GM23338 (cell line): ENCODE measurements at places on chromosomes 4 and X. TPM values are rescaled to one million over a fixed set of nuclear protein-coding genes. Genes with fewer than 3 reads are reported as not detected.

Gene CXCL1
- 1.6 and 1.9 TPM in 2 replicates for total RNA-seq

Gene CXCL11
- total RNA-seq = 0.23 and 1.9 TPM in 2 replicates

Gene FAT4
- total RNA-seq = 6.1 and 6.8 TPM in 2 replicates

Gene SMIM31
- not detected in 2 replicates for total RNA-seq

Gene RAB39B
- 11.1 and 11.3 TPM in 2 replicates for total RNA-seq

Gene ENAM
- not detected in 2 replicates for total RNA-seq

Gene LAP3
- total RNA-seq = 46.4 and 63.6 TPM in 2 replicates

Gene SSX1
- not detected in 2 replicates for total RNA-seq

Gene EVC2
- total RNA-seq = 6.8 and 11.5 TPM in 2 replicates

Gene SMC1A
- 43.5 and 63.3 TPM in 2 replicates for total RNA-seq

DNA sequence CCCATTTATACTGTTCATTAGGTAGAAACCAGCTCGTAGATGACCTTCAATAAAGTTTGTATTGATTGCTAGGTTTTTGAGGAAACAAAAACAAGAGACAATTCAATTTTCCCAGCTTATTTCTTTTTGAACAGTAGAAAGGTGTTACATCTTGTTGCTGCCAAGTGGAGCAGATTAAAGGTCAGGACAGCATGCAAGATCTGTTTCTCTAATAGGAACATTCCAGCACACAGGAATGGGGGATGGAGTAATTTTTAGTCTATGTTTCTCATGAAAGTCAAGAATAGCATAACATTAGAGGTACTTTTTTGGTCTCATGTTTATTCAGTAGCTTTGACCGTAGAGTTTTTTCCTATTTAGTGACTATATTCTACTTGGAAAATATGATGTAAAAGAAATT is 132.4 kb downstream of the IL1RAPL1 start:
- H3K27me3 ChIP-seq = no peaks in the 10 kb centered on the region
- H3K4me1 ChIP-seq = no peaks in the 10 kb centered on the region
- no peaks in the 10 kb centered on the region for H3K36me3 ChIP-seq
- no peak overlapping the region for H3K27ac ChIP-seq

DNA sequence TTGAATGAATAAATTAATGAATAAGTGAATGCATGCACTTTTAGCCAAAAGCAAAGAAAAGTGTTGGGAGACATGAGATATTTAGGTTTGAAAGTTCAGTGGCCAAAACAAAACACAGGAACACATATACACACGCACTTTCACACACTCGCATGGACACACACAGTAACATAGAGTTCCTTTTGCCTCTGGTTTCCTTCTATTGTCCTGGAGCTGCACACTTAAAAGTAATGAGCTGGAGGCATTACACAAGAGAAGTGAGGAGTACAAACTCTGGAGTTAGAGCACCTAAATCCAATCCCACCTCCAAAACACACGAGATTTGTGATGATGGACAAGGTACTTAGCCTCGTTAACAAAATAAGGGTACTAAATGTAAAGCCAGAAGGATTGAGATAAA is 18.7 kb downstream of the PPA2 start:
- H3K27ac ChIP-seq = no peak overlapping the region
- no peak for DNase-seq
- H3K4me3 ChIP-seq = no peak overlapping the region
- H3K4me1 ChIP-seq = 0 out of 2 replicates have a peak, but pooled peaks cover 6% of the 10 kb centered on the region
- H3K27me3 ChIP-seq = no peaks in the 10 kb centered on the region
- no peaks in the 10 kb centered on the region; the same call in 1 of the 2 replicates for H3K36me3 ChIP-seq

GRCh38 chrX:133859860-133860259 is 125.5 kb downstream of the GPC3 start:
- DNase-seq = no peak
- H3K4me3 ChIP-seq = no peak overlapping the region
- no peaks in the 10 kb centered on the region for H3K4me1 ChIP-seq
- H3K27me3 ChIP-seq = no peaks in the 10 kb centered on the region

- no peak for DNase-seq
- H3K27ac ChIP-seq = no peak overlapping the region
- peaks cover 26% of the 10 kb centered on the region for H3K4me1 ChIP-seq
- no peaks in the 10 kb centered on the region for H3K27me3 ChIP-seq
Observed at GRCh38 chr4:23878246-23878891, 11.5 kb downstream of the PPARGC1A start.

DNA sequence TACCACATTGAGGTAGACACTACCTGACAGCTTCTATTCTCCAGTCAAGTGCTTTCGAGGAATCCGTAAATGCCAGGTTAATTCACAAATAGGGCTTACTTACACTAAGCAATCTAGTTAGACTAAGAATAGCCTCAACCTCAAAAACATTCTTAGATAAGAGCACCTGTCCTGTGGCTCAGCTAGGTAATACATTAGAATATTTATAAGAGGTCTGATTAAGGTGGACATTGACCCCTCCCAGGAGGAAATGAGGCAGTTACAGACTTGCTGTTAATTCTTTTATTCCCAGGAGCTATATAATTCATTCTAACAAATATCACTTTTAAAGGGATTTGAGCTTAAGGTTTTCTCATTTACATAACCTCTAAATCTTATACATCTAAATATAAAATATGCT is 758.1 kb downstream of the GRID2 start:
- H3K27ac ChIP-seq = peak overlapping the region; percentile 17; the same call in 1 of the 2 replicates
- H3K27me3 ChIP-seq = no peaks in the 10 kb centered on the region
- H3K4me1 ChIP-seq = peaks cover 10% of the 10 kb centered on the region; the same call in 1 of the 2 replicates
- DNase-seq = peak; percentile 26

DNA sequence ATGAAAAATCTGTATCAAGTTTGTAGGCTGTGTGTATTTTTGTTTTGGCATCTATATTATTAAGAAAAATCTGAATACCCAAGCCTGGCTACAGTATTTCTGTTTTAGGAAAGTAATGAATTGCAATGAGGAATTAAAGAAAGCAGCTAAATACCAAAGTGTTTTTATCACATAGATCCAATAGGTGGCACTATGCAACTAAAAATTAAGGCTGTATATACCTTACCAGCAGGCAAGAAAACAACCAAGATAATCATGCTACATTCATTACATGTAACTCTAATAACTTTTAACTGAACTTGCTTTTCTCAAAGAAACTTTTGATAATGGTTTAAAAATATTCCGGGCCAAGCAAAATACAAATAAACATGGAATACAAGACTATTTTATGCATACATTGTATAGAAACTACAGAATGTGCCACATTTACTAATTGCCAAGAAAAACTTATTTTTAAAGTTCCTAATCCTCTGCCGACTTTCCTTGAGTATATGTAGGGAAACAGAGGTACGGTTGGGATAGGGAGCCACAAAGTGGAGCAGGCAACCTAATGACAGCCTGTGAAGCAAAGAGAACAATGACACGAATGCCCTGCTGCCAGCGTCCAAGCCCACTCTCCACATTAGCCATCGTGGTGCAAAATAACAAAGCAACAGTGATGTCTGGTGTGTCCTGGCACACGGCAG is 63.7 kb downstream of the SEC24D start:
- peaks cover 9% of the 10 kb centered on the region for H3K36me3 ChIP-seq
- peak; percentile 69 for DNase-seq
- no peaks in the 10 kb centered on the region for H3K27me3 ChIP-seq
- peaks cover 19% of the 10 kb centered on the region for H3K4me1 ChIP-seq

GRCh38 chr4:75662626-75663025 is 10.6 kb downstream of the G3BP2 start:
- peaks cover 30% of the 10 kb centered on the region; the same call in 1 of the 2 replicates for H3K36me3 ChIP-seq
- no peak for DNase-seq
- H3K4me1 ChIP-seq = peaks cover 26% of the 10 kb centered on the region

DNA sequence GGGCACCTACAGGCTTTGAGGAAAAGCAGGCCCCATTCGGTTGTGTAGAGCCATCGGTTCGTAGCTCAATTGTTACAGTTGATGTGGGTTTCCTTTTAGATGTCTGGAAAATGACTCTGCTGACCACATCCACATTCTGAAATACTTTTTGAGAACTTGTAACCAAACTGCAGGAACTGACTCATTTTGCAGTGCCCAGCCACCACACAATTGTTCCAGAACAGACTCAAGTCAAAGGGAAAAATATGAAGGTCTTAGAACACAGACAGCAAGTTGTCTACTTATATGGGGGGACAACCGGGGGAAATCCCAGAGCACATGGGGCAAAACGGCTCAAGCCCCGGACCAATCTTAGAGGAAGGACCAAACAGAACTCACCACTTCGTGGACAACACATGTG is 557.6 kb upstream of the DIPK2B start:
- H3K36me3 ChIP-seq = no peaks in the 10 kb centered on the region
- H3K4me3 ChIP-seq = no peak overlapping the region
- DNase-seq = no peak
- no peak overlapping the region for H3K27ac ChIP-seq

DNA sequence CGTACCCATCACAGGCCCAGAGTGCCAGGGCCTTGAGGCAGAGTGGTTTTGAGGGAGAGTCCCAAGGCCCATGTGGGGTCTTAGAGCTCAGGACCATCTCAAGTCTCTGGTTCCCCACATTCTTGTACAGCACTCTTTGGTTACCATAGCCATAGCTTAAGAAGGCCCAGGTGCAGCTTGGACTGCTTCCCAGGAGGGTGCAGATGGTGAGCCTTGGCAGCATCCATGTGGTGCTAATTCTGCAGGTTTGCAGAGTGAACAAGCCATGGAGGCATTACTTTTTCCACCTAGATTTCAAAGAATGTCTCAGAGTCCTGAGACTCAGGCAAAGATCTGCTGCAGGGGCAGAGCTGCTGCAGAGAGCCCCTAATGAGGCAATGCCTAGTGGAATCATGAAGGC is 171.7 kb downstream of the STK32B start:
- H3K4me1 ChIP-seq = peaks cover 9% of the 10 kb centered on the region
- DNase-seq = no peak
- H3K4me3 ChIP-seq = no peak overlapping the region
- H3K27ac ChIP-seq = no peak overlapping the region
- peaks cover 3% of the 10 kb centered on the region; the same call in 1 of the 2 replicates for H3K36me3 ChIP-seq
- no peaks in the 10 kb centered on the region for H3K27me3 ChIP-seq

DNA sequence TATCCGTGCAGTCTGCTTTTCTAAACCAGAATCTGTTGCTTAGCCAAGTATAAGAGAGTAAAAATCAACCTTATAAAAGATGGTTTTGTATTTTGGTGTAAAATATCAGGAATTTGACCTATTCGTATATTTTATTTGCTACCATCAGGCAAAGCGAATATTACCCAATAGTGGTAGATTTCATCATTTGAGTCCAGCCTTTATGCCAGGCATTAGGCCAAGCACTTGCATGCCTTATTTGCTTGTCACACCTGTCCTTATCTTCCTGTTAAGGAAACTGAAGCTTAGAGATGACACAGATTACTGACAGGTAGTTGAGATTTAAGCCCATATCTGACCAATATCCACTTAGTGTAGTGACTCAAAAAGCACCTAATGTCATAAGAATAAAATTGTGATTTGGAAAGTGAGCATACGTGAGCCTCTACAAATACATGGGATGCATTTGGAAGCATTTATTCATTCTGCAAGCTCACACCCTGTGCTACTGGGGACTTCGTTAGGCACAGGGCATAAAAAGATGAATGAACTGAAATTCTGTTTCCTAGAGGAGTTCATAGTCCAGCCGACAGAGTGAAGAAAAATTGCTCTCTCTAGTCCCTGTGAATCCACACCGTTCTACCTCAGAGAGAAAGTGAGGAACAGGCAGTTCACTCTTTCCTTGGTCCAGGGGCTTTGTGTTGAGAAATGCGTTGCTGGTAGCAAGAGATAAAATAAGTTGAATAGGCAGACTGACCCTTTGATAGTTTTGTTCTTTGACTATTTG is 2.3 kb upstream of the RNF212 start:
- no peaks in the 10 kb centered on the region for H3K36me3 ChIP-seq
- no peak for DNase-seq
- H3K4me3 ChIP-seq = no peak overlapping the region
- no peak overlapping the region for H3K27ac ChIP-seq
- H3K27me3 ChIP-seq = peaks cover 22% of the 10 kb centered on the region; the same call in 1 of the 2 replicates

DNA sequence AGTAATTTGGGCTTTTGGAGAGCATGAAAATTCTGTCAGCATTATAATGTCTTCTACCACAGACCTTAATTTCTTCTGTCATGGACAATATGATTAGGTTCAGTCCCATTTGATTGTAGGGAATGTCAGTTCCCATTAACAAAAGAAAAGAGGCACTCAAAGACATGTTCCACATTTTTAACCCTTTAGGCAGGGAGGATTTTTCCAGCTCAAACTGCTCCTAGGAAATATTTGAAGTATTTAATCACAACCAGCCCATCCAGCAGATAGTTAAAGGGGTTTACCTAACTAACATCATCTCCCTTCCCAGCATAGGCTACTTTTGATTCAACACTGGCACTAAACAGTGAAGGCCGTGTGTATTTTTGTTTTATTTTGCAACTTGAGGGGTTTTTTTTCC is 256.0 kb downstream of the DHX15 start:
- DNase-seq = peak; percentile 56
- H3K4me3 ChIP-seq = peak overlapping the region; percentile 65
- H3K27me3 ChIP-seq = no peaks in the 10 kb centered on the region
- H3K4me1 ChIP-seq = peaks cover 45% of the 10 kb centered on the region
- peaks cover 29% of the 10 kb centered on the region for H3K36me3 ChIP-seq

GRCh38 chr4:107845681-107846080 is 20.9 kb downstream of the SGMS2 start:
- no peak overlapping the region for H3K27ac ChIP-seq
- H3K4me3 ChIP-seq = no peak overlapping the region
- no peak for DNase-seq
- no peaks in the 10 kb centered on the region for H3K27me3 ChIP-seq

GRCh38 chrX:2320580-2321327 is 180.0 kb downstream of the DHRSX start:
- no peak for DNase-seq
- H3K27ac ChIP-seq = no peak overlapping the region
- no peaks in the 10 kb centered on the region for H3K36me3 ChIP-seq
- no peaks in the 10 kb centered on the region for H3K4me1 ChIP-seq
- no peaks in the 10 kb centered on the region for H3K27me3 ChIP-seq
- no peak overlapping the region for H3K4me3 ChIP-seq

DNA sequence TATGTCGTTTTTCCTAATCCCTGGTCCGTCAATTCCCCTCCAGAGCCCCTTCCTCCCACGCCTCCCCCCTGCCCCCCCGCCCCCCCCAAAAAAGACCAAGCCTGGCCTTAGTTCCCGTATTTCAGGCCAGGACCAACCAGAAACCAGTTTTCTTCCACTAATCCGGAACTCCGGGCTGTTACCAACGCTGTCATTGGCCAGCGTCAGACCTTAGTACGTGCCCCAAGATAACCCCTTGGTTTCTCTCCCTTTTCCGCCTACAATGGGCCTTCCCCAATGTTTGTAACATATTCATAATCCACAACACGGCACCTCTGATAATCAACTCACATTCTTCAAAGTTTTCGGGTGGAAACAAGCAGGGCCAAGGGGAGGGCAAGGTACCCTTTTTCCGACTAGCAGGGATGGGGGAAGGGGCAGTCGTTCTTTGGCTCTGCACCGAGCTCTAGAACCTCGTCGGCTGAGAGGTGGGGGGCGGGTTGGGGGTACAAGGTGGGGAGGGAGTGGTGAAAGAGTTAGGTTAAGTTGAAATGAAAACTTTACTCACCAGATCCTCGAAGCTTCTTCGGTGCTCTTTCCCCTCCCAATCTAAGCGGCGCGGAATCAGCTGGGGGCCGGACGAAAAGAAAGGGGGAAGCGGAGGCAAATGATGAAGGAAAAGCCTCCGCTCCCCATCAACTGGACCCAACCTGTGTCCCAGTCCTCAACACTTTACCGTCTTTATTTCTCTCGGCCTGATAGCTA is 1.5 kb downstream of the BRWD3 start:
- H3K27me3 ChIP-seq = no peaks in the 10 kb centered on the region
- DNase-seq = peak; percentile 67
- H3K27ac ChIP-seq = peak overlapping the region; percentile 84; the same call in 1 of the 2 replicates

- H3K4me1 ChIP-seq = no peaks in the 10 kb centered on the region
- H3K36me3 ChIP-seq = no peaks in the 10 kb centered on the region
- DNase-seq = no peak
- no peak overlapping the region for H3K4me3 ChIP-seq
Observed at GRCh38 chr4:73917081-73917501, 47.9 kb downstream of the CXCL1 start.

- peak; percentile 19 for DNase-seq
- H3K4me1 ChIP-seq = peaks cover 7% of the 10 kb centered on the region; the same call in 1 of the 2 replicates
- no peak overlapping the region for H3K4me3 ChIP-seq
- H3K27me3 ChIP-seq = no peaks in the 10 kb centered on the region
- no peaks in the 10 kb centered on the region for H3K36me3 ChIP-seq
Observed at GRCh38 chr4:152106113-152106763, 345.4 kb upstream of the GATB start.
